ENCODE measurements at places on chromosomes 11 and 22.

GRCh38 chr22:25488244-25489020 is 76.0 kb upstream of the GRK3 start:
- DNase-seq = no peak

DNA sequence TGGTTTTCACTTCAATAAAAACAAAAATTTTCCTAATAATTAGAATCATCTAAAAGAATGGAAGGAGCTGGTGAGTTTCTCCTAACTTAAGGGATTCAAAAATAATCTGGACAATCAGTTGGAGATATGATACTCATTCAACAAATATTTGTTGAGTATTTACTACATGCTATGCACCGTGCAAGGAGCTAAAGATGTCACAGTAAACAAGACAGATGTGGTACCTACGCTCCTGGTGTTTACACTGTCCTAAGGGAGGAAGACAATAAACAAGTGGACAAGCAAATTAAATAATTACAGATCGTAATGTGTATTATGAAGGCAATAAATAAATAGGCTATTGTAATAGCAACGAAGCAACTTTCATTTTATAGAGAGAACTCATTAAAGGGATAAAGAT is 9.9 kb upstream of the SPON1 start:
- DNase-seq = no peak

DNA sequence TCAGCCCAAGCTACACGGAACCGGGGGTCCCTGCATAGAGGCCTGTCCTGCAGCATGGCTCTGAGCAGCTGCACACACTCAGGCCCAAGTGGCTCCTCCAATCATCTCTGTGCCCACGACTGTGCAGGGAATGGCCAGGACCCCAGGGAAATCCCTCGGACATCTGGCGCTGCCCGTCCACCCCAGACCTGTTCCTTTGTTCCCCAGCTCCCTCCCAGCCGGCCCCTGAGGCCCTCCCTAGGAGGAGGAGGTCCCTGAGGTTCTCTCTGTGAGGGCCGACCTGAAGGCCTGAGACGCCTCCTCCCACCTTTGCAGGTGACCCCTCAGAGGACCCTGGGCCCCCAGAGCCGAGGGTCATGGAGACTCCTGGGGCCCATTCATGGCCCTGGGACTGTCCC is 1.1 kb downstream of the MLC1 start:
- DNase-seq = no peak

GRCh38 chr22:42670046-42670445 is 20.9 kb upstream of the CYB5R3 start:
- no peak for DNase-seq

DNA sequence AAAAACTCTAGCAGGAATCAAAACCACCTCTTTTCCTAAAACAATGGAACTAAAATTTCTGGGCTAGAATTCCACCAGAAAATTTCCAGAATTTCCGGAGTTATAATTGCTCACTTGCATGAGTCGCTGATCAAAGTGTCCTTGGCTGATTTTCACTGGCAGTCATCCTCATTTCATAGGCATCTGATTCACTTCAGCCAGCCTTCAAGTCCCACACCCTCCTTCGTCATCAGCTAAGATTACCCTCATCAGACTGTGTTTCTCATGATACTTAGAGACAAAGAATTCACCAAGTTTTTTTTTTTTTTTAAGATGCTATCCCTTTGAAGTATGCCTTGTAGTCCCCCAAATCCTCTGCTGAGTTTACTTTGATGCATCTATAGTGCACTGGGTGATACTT is 71.5 kb upstream of the RAB38 start:
- DNase-seq = no peak

- no peak for DNase-seq
Observed at GRCh38 chr11:72439455-72439854, 5.1 kb upstream of the CLPB start.

DNA sequence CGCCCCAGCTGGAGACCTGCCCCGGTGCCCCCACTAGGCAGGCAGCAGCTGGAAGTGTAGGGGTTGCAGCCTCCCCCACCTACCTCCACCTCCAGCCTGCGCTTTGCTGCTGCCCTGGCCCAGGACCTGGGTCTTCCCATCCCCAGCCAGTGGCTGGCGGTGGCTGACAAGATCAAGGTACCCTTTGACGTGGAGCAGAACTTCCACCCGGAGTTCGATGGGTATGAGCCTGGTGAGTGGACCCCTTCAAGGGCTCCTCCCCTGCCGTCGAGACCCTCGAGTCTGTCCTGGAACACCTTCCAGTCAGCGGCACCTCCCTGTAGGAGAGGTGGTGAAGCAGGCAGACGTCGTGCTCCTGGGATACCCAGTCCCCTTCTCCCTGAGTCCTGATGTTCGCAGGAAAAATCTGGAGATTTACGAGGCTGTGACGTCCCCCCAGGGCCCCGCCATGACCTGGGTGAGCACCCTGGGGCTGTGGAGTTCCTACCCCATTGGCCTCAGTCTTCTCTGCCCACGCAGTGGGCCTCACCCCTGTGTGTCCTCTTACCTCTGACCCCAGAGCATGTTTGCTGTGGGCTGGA is 4.4 kb downstream of the PGGHG start:
- DNase-seq = no peak

DNA sequence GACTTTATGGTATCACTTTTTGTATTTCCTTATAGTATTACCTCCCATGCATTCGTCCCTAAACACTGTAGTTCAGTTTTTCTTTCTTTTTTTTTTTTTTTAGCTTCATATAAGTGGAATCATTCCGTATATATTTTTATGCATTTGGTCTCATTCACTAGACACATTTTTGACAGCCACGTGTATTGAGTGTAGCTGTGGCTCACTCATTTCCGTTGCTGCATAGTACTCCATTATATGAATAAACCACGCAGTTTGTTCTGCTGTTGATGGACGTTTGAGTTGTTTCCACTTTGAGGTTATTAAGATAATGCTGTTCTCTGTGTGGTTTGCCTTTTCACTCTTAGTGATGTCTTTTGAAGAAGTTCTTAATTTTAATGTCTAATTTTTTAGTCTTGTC is 8.4 kb downstream of the APLP2 start:
- no peak for DNase-seq

GRCh38 chr11:126476266-126476924 is 120.9 kb downstream of the ST3GAL4 start:
- no peak for DNase-seq

DNA sequence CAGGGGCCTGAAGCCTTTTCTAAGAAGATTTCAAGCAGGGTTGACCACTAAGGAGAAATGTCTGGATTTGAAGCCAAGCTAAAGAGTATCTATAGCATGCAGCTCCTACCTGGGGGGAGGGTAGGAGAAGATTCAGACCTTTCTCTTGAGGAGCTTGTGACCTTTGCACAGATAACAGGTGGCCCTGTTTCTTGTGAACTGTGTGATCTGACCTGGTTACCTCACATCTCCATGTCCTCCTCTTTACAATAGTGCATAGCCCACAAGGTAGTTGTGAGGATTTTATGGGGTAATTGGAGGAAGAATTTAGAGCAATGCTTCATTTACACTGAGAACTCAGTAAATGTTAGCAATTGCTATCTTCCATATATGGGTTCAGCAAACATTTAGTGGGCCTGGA is 310.1 kb downstream of the TMEM135 start:
- no peak for DNase-seq

Measured in nucleus accumbens (tissue), 56 donors.